ENCODE measurements at places on chromosomes 12 and 14.

DNA sequence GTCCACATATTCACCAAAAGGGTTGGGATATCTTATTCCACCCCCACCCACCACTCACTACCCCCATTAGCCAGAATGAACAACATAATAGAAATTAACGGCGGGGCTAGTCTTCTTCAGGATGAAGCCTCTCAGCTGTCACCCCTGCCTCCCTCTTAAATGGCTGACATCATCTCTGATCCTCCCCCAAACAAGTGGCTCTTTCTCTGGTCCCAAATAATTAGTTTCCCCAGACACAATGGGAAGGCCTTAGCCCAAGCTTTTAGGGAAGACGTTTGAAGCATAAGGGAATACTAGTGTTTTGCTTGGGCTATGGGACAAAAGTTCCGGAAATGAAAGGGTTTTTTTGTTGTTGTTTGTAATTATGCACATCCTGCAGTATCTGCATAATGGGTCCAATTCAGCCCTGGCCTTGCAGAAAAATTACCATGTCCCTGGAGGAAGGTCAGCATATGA lies 13.8 kb downstream of the STON2 start:
- no peak for DNase-seq

GRCh38 chr14:92121207-92121669 lies 268 bp downstream of the NDUFB1 start:
- no peak for DNase-seq

DNA sequence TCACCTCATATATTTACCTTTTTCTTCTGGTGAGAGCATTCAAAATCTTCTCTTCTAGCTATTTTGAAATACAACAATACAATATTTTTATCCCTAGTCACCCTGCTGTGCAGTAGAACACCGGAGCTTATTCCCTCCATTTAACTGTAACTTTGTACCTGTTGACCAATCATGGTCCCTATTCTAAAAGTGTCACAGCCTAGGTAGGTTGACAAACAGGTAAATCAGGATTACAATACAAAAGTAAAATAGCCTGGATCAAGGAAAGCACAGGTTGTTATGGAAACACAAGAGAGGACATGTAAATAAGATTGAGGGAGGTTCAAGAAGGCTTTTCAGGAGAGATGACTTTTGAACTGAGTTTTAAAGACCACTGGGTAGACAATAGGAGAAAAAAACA lies 670.9 kb downstream of the DIO2 start:
- no peak for DNase-seq

- no peak for DNase-seq
These were observed 9.9 kb downstream of the SERPINA10 start for GRCh38 chr14:94282991-94283723.

DNA sequence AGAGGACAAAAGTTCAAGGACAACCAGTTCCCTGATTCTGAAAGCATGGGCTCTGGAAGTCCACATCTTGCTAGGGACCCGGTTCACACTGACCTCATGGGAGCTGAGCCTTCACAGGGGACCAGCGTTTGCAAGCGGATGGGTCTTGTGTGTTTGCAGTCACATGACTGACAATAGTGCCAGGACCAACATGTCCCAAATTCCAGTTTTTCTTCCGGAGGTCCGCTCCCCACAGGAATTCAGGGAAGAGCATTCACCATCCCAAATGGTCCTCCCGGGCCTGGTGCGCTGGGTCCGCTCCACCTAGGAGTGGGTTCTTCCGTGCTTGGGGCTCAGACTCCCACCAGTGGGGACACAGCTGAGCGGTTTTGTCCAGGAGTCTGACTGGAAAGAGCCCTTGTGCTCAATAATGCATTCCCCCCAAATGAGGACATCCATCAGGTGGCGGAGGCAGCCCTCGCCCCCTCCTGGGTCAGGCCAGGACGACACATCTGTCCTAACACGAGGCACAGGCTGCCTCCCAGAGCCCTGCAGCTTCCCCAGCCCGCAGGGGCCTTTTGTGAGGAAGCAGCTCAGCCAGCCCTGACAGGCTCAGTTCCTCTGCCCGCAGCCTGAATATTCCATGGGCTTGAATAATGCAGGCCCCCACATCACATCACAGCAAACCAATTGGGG lies 91.8 kb upstream of the BCL11B start:
- DNase-seq = no peak

GRCh38 chr14:106694638-106695393 lies 1168.4 kb downstream of the TMEM121 start:
- peak; percentile 59 for DNase-seq

GRCh38 chr14:100866666-100867630 lies 36.6 kb downstream of the RTL1 start:
- no peak for DNase-seq

DNA sequence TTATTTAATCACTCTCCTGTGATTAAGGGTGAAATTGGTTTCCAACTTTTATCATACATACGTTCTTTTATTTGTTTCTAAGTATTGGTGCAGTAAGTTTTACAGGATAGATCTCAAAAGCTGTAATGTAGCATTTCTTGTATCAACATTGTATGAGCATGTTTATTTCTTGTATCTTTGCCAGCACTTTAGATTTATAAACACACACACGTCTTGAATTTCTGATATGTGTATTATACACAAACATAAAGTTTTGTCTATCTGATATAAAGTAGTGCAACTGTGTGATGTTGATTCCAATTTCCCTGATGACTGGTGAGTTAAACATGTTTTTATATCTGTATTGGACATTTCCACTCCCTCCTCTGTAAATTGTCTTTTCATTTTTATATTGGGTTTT lies 134.7 kb downstream of the NOVA1 start:
- no peak for DNase-seq

- no peak for DNase-seq
These were observed 45.0 kb upstream of the VASH1 start for GRCh38 chr14:76716285-76716684.

GRCh38 chr12:27984275-27984674 lies 11.7 kb upstream of the PTHLH start:
- DNase-seq = no peak

- DNase-seq = no peak
These were observed 27.6 kb downstream of the MED13L start for GRCh38 chr12:116249938-116250337.

GRCh38 chr12:121632069-121632970 lies 6.0 kb downstream of the ORAI1 start:
- DNase-seq = no peak

- no peak for DNase-seq
These were observed 1.1 kb upstream of the HOXC4 start for GRCh38 chr12:54052438-54053002.

DNA sequence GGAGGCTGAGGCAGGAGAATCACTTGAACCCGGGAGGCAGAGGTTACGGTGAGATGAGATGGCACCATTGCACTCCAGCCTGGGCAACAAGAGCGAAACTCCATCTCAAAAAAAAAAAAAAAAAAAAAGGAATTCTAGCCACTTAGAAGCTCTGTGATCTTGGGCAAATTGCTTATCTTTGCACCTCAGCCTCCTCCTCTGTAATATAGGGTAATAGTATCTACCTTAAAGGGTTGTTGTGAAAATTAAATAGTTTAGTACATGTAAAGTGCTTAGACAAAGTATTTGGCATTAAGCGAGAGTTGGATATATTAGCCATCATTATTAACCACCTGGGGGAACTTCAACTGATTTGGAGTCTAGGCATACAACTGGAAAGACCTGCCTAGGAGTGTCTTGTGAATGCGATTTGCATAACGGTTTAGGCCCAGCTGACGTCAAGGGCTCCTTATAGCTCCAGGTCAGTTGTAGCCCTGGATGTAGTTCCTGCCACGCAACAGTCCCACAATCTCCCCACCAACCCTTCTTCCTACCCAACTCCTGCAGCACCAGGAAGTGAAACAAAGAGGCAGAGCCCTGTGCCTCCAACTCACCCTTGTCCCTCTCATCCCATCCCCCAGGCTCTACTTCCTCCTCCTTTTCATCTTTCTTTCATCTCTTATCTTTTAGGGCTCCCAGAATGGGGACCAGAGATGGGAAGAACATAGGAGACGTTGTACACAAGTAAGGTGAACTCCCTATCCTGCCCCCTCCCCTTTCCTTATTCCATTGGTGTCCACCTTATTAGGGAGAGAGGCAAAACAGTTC lies 2.1 kb upstream of the IL23A start:
- no peak for DNase-seq

GRCh38 chr12:38424436-38424835 lies 107.9 kb downstream of the ALG10B start:
- no peak for DNase-seq

GRCh38 chr14:74934476-74935359 lies 11.7 kb upstream of the RPS6KL1 start:
- DNase-seq = no peak

DNA sequence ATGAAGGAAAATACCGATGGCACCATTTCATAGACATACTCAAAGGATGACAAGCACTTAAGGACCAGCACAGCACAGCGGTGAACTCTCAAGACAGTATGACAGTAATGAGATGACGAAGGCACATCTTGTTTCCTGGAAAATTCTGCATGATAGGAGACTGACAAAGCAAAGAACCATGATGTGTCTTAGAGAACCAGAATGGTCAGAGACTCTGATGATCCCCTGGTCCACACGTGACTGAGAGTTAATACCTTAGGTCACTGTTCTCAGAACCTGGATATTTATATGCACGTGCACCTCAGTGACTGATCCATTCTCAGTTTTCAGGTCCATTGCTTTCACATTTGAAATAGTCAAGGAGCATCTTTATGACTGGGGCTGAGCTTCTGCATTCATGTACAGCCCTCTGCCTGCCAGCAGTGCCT lies 35.3 kb downstream of the PROX2 start:
- DNase-seq = no peak

DNA sequence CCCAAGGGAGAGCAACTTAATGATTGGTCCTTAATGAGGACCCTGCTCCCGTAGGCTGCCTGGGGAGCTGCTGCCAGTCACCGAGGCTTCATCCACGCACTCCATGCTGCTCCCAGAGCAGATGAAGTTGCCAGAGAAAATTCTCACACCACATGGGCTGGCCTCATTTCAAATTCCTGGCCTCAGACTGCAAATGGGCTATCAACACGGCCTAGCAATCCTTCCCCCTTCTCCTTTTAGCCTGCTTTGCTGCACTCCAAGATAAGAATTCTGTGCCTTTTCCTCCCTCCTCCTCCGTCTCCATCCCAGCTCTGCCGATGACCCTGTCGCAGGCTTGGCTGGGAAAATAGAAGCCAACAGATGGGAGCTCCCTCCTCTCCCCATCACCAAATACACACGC lies 10.8 kb upstream of the DGLUCY start:
- DNase-seq = no peak

DNA sequence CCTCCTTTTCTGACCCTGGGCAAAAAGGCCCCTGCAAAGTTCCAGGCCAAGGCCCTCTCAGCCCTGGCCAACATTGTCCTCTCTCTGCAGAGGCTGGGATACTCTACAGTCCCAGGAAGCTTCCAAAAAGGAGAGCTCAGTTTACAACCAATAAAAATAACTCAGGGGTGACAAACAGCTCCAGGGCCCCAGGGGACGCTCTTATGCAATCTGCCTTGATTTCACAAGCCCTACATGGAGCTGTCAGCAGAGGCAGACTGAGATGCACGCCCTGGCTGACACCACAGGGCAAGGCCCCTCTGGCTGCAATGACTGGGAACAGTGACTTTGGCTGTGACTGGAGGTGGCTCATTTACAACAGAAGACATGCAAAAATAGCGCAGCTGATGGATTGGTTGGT lies 129.0 kb upstream of the MED13L start:
- no peak for DNase-seq

GRCh38 chr12:62346817-62347216 lies 86.6 kb downstream of the USP15 start:
- DNase-seq = no peak

DNA sequence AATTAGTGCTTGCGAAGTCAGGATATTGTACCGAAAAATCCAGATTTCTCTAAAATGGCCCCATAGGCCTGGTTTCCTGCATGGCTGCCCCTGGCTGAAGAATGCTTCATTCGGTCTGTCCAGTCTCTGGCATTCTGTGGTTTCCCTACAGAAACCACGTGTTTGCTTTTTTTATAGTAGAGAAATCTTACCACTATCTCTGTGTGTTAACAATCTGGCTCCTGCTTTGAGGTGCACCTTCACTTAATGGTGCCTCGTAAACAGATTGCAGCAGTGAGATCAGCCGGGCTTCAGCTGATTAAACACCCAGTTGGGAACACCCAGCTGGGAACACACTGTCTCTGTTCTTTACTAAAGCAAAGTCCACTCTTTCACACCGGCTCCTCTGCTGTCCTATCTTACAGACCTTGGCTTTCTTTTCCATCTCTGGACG lies 6.7 kb upstream of the DNAAF2 start:
- no peak for DNase-seq

DNA sequence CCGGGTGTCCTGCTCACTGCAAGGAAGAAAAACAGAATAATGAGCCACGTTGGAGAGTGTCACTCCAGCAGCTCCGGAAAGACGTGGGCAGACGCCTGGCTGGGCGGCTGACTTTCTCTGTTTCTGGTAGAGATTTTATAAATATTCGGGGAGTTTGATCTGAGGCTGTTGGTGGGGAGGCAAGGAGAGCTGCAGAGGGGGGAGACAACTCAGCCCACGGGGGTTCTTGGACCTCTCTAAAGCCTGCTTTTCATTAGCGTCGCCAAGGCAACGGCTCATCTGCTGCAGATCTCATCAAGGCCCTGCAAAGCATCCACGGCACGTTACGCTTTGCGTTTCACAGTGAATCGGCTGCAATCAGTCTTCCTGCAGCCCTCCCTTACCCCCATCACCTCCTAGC lies 207.2 kb downstream of the ZFP36L1 start:
- no peak for DNase-seq

GRCh38 chr12:6833189-6833890 lies 5.1 kb downstream of the P3H3 start:
- no peak for DNase-seq

- DNase-seq = no peak
These were observed 112.4 kb downstream of the APAF1 start for GRCh38 chr12:98757455-98757854.

GRCh38 chr12:4932576-4932975 lies 22.9 kb downstream of the KCNA1 start:
- no peak for DNase-seq

GRCh38 chr14:53766106-53766505 lies 190.5 kb downstream of the BMP4 start:
- DNase-seq = no peak

- DNase-seq = no peak
These were observed 83.5 kb downstream of the BRMS1L start for GRCh38 chr14:35909665-35910064.

- DNase-seq = peak; percentile 50
These were observed 396.7 kb upstream of the OR4E1 start for GRCh38 chr14:22070119-22070982.

DNA sequence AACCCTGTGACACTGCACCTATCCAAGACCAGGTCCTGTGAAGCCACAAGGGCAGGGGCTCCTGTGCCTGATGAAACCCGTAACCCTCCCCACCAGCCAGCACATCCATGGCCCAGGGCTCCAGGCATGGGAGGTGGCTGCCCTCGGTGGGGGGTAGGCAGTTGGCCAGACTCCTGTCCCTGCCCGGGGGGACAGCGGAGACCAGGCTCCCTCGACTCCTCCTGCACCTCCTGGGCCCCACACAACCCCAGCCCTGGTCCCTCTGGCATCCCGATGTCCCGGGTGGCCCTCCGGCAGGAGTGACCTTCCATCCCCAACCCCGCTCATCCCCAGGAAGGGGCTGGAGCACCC lies 11.4 kb downstream of the AKT1 start:
- no peak for DNase-seq

Measured in activated CD4-positive, alpha-beta T cell treated with anti-CD3 and anti-CD28 coated beads for 4 hours (primary cell).